COLO829 (cell line): ENCODE measurements at places on chromosomes 7 and 10.

DNA sequence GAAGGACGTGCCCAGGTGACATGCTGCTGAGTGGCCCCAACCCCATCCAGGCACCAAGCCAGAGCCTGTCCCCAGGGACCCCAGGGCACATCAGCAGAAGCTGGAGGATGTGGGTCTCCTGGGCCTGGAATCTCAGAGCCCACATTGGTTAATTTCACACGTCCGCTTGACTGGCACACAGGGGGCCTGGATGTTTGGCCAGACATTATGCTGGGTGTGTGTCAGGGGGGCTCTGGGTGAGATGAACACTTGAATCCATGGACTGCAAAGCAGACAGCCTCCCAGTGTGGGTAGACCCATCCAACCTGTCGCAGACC, 79.1 kb upstream of the RET start:
- DNase-seq = no peak

DNA sequence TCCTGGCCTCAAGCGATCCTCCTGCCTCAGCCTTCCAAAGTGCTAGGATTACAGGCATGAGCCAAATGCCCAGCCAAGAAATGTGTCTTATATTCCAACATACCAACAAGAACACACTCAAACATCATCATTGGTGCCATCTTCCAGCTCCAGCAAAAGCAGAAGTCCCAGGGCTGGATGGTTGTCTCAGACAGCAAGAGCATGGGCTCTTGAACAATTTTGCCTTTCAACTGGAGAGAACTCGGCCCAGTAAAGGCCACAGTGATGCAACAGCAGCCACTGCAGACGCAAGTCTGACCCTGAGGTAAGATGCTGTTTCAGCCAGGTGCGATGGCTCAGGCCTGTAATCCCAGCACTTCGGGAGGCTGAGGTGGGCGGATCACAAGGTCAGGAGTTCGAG, 52.8 kb upstream of the NFE2L3 start:
- DNase-seq = no peak

- no peak for DNase-seq
Measured at GRCh38 chr7:41108821-41109220, 594.1 kb downstream of the INHBA start.

- DNase-seq = no peak
Measured at GRCh38 chr7:71015252-71015900, 116.6 kb upstream of the GALNT17 start.
